Lower lobe of right lung (tissue), 2 donors: ENCODE measurements at places on chromosomes 6 and 20.

- no peak overlapping the region for H3K4me3 ChIP-seq
- no peaks in the 10 kb centered on the region for H3K27me3 ChIP-seq
Observed at GRCh38 chr6:115969930-115970273, 90.8 kb downstream of the FRK start.

GRCh38 chr20:10415013-10415650 lies 18.9 kb downstream of the MKKS start:
- DNase-seq = no peak
- no peak overlapping the region for H3K4me3 ChIP-seq
- H3K27ac ChIP-seq = no peak overlapping the region
- H3K36me3 ChIP-seq = peaks cover 34% of the 10 kb centered on the region

DNA sequence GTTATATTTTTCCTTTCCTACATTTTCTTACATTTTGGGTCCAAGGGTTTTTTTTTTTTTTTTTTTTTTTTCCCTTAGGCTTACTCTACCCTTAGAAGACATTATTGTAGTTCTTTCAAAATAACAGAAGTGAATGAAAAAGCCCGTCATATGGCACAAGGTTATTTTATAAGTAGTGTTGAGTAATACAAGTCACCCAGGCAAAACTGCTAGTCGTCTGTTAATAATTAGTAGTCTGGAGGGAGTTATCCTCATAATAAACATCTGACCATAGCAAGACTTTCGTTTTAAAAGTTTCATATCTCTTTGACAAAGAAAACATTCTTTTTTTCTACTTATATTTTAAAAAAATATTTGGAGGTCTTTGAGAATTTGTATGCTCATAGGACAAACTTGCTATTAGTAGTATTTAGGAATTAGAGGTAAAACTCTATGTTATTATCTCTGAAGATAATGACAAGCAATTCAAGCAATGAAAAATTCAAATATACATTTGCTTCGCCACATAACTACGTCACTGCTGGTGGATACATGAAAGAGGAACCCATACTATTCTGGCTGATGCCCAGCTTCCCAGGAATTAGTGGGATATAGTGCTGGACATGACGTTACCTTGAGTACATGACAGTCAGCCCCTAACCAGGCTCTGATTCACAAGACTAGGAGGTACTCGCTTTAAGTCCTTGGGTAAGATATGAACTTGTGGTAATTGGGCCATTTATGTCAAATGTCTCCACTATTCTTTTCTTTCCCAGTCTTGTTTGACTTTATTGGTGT lies 532.8 kb downstream of the GRIK2 start:
- no peaks in the 10 kb centered on the region for H3K36me3 ChIP-seq
- H3K4me3 ChIP-seq = no peak overlapping the region
- no peak for DNase-seq
- no peak overlapping the region for H3K27ac ChIP-seq
- no peaks in the 10 kb centered on the region for H3K4me1 ChIP-seq

GRCh38 chr6:48928937-48929336 lies 534.1 kb downstream of the MMUT start:
- H3K27me3 ChIP-seq = no peaks in the 10 kb centered on the region
- H3K27ac ChIP-seq = no peak overlapping the region
- no peaks in the 10 kb centered on the region for H3K36me3 ChIP-seq

DNA sequence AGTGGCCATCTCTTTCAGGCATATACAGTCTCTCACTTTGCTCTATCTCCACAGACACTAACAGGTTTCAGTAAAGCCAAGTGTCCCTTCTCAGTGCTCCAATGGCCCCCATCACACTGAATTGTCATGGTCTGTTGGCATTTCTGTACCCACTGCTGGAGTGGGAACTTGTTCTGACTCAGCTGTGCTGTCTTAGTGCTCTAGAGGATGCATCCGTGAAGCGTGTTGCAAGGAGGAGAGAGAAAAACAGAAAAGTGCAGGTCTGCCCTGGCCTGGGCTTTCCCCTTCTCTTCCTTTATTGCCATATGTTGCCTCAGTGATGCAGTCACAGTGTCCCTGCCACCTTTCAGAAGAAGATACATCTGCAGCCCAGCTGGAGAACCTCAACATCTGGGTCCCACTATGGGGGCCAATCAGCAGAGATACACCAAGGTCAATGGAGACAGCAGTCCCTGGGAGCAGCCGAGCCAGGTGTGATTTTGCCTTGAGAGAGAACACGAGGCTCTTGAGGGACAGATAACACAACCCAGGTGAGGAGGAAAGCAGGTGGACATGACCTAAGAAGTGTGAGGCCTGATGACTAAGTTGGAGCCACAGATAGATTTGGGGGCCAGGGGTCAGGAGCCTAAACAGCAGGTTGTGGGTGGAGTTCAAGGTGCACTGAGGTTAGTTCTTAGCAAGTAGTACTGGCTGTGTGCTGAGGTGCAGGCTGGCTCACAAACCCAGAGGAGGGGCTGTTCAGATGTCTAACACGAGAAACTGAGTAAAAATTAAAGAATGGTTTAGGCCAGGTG lies 5.6 kb upstream of the PLCG1 start:
- H3K36me3 ChIP-seq = peaks cover under 1% of the 10 kb centered on the region
- no peak overlapping the region for H3K27ac ChIP-seq
- peaks cover 15% of the 10 kb centered on the region for H3K4me1 ChIP-seq

GRCh38 chr20:63188159-63188442 lies 27.8 kb downstream of the YTHDF1 start:
- DNase-seq = no peak
- H3K36me3 ChIP-seq = no peaks in the 10 kb centered on the region
- no peak overlapping the region for H3K27ac ChIP-seq
- H3K4me1 ChIP-seq = no peaks in the 10 kb centered on the region
- H3K4me3 ChIP-seq = no peak overlapping the region
- H3K27me3 ChIP-seq = peaks cover 6% of the 10 kb centered on the region
